ENCODE measurements at places on chromosomes 3 and 15.

GRCh38 chr15:69958496-69959084 lies 139.1 kb downstream of the TLE3 start:
- no peak for DNase-seq

- no peak for DNase-seq
Measured at GRCh38 chr3:15292765-15293522, 39.4 kb downstream of the SH3BP5 start.

- DNase-seq, result no peak
Measured at GRCh38 chr3:15635121-15635661, 33.6 kb downstream of the BTD start.

GRCh38 chr15:31262143-31262530 lies 64.5 kb upstream of the KLF13 start:
- no peak for DNase-seq

DNA sequence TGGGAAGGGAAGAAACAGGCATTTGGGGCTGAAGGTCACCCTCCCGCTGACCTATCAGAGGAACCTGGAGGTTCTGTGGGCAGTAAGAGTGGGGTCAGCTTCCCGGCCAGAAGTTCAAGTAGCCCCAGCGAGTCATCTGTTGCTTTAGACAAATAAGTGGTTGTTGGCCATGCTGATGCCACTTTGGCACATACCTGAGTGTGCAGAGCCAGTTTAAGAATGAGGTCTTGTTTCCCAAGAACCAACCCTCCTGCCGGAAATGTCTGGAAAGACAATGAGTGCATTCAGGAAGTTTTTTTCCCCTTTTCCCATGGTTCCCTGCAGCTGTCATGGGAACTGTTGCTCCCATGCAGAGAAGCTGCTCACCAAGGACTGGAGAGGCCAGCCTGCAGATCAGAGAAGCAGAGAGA lies 166.7 kb downstream of the ZNF621 start:
- DNase-seq, result no peak

DNA sequence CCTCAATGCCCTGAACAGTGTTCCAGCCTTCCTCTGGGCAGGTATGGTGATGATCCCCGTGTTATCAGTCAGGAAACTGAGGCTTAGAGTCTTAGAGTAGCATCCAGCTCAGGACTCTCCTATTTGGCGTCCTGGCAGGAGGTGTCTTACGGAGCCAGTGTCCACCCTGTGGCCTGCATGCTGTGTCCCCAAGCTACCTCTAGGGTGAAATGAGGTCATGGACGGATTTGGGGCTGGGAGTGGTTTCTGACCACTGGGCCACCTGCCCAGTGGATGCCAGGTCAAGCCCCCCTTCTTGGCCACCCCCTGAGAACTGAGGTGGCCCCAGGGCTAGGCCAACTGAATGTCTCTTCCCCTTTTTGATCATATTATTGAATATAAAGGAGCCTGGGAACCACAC lies 27.2 kb upstream of the SLC6A6 start:
- DNase-seq, result no peak

DNA sequence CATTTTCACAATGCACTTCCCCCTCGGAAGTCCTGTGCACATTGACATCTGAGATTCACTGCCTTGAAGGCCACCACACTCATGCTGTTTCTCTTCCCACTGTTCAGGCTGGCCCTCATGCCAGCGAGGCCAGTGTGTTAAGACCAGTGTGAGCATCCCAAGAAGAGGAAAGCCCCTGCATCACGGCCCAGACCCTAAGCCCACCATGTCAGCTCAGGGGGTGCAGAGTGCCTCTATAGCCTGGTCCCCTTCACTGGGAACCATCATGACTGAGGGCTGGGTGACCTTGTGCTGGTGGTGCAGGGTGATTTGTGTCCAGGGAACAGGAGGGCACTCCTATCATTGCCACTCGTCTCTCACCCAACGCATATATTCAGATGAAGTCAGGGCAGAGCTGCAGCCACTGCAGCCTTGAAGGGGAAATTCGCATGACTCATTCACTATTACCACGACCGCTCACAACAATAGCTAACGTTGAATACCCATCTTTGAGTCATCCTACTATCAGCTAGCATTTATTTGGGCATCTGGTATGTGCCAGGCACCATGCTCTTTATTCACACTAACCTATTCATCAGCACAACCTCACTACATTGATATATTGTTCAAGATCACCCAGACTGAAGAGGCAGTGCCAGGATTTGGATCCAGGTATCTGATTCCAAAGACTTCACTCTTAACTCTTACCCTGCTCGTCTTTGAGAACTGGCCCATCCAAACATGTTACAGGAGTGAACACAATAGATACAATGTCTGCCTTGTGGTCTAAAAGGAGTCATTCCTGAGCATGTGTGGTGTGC lies 58.8 kb upstream of the SLC6A11 start:
- no peak for DNase-seq

GRCh38 chr3:43465109-43465508 lies 156.7 kb downstream of the ANO10 start:
- no peak for DNase-seq

- no peak for DNase-seq
Measured at GRCh38 chr3:37622999-37623883, 238.4 kb upstream of the CTDSPL start.

- DNase-seq, result peak; percentile 93
Measured at GRCh38 chr15:60351066-60351465, 46.7 kb downstream of the ANXA2 start.

DNA sequence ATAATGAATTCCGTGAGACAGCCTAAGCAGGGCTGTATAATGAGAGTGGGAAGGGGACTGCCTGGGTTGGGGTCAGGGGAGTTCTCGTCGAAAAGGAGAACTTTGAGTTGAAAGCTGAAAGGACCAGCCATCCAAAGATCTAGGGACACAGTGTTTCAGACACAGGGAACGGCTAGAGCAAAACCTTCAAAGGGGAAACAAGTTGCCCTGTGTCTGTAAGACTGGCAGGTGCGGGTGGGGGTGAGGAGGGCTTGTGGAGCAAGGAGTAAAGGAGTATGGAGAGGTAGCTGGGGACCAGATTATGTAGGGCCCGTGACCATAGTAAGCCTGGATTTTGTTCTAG lies 1.3 kb upstream of the SRP14 start:
- DNase-seq, result no peak

GRCh38 chr3:46245146-46245545 lies 2.9 kb downstream of the CCR3 start:
- no peak for DNase-seq

- DNase-seq, result no peak
Measured at GRCh38 chr15:36814708-36815107, 235.3 kb downstream of the CDIN1 start.

DNA sequence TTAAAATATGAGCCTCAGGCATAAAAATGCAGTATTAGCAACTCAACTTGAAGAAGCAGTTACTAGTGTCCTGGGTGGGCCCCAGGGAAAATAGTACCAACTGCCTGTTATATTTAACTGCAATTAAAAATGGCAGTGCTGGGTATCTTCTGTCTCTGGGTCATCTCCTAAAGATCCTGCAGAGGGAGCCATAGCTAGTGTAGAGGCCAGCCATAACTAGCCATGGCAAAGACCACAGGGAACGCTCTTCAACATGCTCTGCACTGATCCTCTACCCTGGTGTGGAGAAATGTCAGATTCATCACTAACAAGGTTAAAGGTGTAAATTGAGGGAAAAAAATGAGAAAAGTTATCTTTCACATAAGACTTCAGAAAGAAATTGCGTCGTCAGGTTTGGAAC lies 181.3 kb downstream of the SNRPN start:
- DNase-seq, result peak; percentile 2

GRCh38 chr3:82130046-82130445 lies 368.6 kb upstream of the GBE1 start:
- DNase-seq, result no peak

DNA sequence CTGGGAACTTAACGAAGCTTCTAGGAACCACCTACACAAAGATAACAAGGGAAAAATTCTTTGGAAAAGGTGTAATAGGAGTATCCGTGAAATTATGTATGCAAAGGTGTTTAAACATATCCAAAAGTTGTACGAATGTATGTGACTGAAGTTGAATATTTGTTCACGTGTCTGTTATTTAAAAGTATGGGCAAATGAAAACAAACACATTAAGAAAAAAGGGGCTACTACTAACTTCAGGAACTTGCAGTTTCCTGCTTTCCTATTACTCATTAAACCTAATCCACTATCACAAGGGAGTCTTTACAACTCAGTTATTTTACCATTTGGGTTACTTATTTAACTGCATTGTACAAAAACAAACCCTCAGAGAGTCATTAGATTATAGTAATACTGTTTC lies 33.9 kb upstream of the GRAMD1C start:
- DNase-seq, result no peak

DNA sequence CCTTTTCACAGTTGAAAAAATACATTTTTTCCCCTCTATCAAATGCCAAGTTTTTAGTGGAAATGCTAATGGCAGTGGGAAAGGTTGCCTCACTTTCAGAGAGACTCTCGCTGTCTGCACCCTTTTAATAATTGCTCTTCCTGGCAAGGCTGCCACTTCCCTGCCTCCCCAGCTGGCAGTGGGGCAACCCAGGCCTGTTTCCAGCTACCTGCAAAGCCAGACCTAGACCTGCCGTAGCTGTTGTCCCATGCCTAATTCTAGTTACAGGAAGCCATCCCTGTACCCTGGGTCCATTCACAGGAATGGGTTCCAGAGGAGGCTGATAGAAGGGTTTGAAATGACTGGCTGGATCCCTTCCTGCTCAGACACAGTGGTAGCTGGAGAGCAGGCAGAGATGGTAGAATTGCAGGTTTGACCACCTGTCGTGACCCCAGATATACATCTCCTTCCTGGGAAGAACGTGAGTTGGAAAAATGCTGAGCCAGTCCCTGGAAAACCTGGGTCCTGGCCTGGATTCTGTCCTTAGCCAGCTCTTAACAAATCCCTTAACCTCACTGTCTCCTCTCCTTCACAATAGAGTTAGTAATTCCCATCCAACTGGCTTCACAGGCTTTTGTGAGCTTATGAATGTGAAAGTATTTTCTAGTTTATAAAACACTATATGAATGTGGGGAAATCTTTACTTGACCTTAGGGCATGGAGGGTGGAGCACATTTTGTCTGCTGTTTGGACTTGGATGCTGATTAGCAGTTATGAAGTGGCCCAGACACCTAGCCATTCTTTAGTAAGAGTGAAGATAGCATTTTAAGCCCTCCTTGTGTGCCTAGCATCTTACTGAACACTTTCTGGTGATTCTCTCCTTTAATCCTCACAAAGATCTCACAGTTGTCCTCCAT lies 12.9 kb upstream of the ALPK3 start:
- no peak for DNase-seq

Measured in NCI-H2171 treated with DMSO at 0.1 percent for 48 hours (cell line).